ENCODE measurements at places on chromosomes 16 and 17. TPM values are rescaled to one million over a fixed set of nuclear protein-coding genes. Genes with fewer than 3 reads are reported as not detected.

- DNase-seq, result no peak
These were observed 3.6 kb downstream of the USP31 start for GRCh38 chr16:23145608-23146007.

GRCh38 chr16:72129976-72130656 lies 36.5 kb downstream of the DHX38 start:
- no peak for DNase-seq

GRCh38 chr17:37786481-37786880 lies 41.6 kb upstream of the HNF1B start:
- no peak for DNase-seq

GRCh38 chr17:57197466-57198071 lies 58.8 kb upstream of the MSI2 start:
- DNase-seq, result no peak

The GOSR1 gene
- total RNA-seq, result 61.0 TPM

The TUBB3 gene
- total RNA-seq, result 4.1 TPM

The MRPL28 gene
- total RNA-seq, result 56.6 TPM

- DNase-seq, result no peak
These were observed 19.7 kb upstream of the ARHGAP17 start for GRCh38 chr16:25034911-25035310.

DNA sequence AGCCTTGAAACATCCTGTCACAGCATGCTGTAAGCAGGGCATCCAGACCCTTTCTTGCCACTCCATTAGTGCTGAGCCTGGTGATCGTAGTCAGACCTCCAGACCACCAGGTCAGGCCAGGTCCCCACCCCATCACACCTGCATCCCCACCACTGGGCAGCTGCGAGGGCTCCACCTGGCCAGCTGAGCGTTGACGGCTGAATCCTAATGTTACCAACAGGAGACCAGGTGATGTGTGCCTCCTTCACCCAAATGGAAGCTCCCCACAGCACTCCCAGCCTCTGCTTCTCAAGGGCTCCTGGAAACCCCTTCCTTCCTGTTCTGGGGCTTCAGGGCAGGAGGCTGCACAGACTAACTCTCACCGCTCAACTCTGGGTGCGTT lies 189.4 kb downstream of the C16orf95 start:
- no peak for DNase-seq

The NOD2 gene
- total RNA-seq, result 2.2 TPM

GRCh38 chr16:31055613-31056012 lies 18.4 kb downstream of the ZNF668 start:
- DNase-seq, result no peak

GRCh38 chr16:5056352-5056751 lies 9.4 kb downstream of the C16orf89 start:
- no peak for DNase-seq

DNA sequence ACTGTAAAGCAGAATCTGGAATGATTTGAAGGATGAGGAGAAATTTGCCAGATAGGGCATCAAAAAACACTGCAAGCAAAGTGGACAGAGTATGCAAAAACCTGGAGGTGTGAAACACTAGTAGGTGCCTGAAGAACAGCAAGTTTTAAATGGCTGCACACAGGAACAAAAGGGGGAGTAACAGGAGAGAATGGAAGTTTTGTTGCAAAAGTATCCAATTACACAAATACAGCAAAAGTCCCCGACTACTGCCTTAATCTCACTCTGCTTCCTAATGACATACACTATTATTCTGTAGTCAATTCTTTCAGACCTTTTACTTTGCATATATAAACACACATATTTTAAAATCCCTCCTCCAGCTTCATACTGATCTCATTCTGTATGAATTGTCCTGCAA lies 1.5 kb downstream of the HEATR6 start:
- no peak for DNase-seq

GRCh38 chr16:68332411-68333121 lies 21.7 kb downstream of the PRMT7 start:
- DNase-seq, result peak; percentile 61

GRCh38 chr17:74145756-74146155 lies 57.7 kb upstream of the RPL38 start:
- DNase-seq, result peak; percentile 15

The SCNN1G gene
- total RNA-seq, result 18.9 TPM

DNA sequence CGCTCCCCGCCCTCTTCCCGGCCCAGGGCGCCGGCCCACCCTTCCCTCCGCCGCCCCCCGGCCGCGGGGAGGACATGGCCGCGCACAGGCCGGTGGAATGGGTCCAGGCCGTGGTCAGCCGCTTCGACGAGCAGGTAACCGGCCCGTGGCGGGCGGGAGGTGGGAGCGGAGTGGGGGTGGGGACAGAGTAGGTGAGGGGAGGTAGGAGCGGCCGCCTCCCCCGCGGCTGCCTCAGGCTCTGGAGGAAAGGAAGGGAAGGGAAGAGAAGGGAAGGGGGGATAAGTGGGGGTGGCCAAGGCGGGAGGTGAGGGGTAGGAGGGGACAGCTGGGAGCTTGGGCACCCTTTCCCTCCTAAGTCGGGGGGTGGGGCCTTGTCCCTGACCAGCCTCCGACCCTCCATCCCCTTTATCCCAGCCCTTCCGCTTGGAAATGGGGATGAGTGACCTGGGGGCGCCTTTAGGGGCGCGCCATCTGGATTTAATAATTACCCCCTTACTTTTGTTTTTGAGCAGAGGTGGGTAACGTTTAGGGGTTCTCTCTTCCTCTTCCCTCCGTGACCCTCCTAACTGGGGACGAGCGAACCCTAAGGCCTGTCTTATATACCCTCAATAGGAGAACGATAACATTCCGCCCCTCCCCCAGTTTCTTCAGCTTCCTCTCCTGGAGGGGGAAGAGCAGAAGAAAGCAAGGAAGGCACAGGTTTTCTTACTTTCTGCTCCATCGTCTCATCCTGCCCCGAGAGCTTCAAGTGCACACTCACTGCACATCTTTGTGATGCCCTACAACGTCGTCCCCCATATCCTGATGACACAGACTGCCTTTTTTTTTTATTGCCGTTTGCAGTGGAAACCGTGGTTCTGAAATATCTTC lies 694 bp downstream of the NF1 start:
- peak; percentile 63 for DNase-seq

The ARHGDIG gene
- not detected for total RNA-seq

GRCh38 chr16:3909791-3910583 lies 29.5 kb upstream of the CREBBP start:
- no peak for DNase-seq

DNA sequence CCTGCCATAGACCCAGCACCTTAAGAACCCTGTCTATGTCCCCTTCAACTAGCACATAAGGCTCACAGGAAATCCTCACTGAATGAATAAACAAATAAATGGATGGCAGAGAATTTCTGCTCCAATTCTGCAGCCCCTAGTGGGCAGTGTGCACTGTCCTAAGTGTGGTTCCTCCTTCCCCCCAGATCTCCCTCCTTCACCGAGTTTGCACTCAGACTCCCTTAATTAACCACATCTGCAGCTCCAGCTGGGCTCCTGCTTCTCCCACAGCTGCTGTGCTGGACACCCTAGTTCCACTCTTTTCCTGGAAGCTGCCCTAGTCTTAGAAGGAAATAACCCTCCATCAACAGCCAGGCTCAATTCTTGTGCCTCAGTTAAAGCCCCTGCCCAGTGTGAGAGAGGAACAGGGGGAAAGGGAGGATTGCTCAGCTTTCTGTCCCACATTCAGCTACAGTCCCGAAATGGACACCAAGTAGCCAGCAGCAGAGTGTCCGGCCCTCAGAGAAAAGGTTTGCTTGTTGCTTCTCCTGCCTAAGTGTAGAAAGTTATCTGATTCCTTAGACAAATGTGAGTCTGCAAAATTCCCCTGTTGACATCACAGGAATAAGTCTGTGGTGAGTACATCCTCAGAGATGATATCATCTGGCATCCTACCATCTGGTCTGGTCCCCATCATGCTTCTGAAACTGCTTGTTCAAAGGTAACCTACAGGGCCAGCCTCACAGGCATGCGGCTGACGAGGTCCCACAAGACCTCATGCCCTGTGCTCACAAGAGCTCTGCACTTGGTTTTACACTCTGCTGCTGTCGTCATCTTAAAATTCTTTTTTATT lies 12.3 kb downstream of the LRRC3C start:
- no peak for DNase-seq

The PRSS22 gene
- 41.2 TPM for total RNA-seq

GRCh38 chr17:26765860-26766709 lies 527.8 kb upstream of the WSB1 start:
- DNase-seq, result no peak

GRCh38 chr16:75606507-75606906 lies 16.6 kb downstream of the ADAT1 start:
- DNase-seq, result no peak

GRCh38 chr17:34763728-34764665 lies 184.6 kb downstream of the TMEM132E start:
- no peak for DNase-seq

GRCh38 chr17:77631307-77631706 lies 327.2 kb upstream of the TNRC6C start:
- no peak for DNase-seq

GRCh38 chr16:30927789-30928378 lies 4.5 kb downstream of the FBXL19 start:
- no peak for DNase-seq

DNA sequence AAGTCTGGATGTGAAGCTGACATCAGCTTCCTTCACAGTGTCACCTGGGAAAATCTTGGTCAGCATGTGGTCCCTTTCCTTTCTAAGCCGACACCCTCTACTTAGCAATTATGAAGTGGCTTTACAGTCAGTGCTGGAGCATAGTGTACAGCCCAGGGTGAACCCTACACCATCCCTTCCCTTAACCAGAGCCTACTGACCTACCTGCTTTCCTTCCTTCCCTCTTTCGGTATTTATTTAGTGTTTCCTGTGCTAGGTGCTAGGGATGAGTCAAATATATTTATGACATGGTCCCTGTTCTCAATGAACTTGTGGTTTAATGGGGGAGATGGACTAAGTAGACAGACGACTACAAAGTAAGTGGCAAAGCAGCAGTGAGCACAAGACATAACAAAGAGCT lies 77.5 kb downstream of the CDK5R1 start:
- no peak for DNase-seq

The KRT12 gene
- total RNA-seq, result not detected

- DNase-seq, result no peak
These were observed 56.2 kb upstream of the CRISPLD2 start for GRCh38 chr16:84763629-84764028.

DNA sequence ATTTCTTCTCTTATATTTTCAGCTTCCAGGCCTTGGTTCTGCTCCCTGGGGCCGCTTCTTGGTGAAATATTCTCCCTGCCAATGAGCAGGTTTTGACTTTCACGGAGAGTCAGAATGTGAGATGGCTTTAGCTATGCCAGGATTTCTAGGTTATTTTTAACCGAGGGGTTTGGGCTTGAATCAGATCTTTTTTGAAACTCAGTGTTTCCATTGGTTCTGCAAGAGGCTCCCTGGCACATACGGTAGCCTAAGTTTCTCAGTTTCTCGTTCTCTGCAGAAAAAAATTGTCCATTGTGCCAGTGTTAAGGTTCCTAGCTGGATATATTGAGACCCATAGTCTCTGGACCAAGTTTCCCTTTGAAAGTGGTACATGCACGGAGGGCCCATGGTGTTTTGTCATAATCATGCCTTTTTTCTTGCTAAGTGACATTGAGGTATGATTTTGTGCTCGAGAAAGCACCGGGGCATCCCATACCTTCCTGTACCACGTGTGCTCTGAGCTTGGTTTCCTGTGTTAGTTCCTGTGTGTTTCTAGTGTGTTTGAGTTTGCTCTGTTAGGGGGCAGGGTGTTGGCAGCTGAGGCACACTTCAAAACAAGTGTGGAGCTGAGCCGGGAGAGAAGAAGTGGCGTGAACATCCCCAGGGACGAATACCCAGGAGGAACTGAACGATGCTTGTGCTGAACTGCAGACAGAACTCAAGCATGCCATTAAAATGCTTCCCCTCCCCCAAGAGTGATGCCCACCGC lies 127.2 kb downstream of the HS3ST3B1 start:
- no peak for DNase-seq
